Left ventricle myocardium superior (tissue), 1 donor: ENCODE measurements at places on chromosomes 2 and 18.
A peak's percentile ranks its signal among the peaks of the same experiment; 100 is the strongest.

DNA sequence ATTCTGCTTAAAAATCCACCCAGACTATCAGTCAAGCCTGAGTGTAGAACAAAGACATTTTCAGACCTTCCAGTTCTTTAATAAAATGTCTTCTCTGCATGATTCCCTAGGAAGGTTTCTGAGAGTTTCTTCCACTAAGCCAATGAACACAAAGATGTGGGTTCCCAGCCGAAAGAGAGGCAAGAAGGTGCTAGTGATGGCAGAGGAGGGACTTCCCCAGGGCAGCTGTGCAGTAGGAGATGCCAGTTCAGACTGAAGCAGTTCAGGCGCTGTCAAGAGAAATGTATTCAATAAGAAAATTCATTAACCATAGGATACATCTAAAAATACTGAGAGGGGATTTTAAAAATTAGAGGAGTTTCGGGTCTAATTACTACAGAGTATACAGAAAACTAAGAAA, 83.3 kb downstream of the RND3 start:
- DNase-seq, result no peak

GRCh38 chr2:168686452-168687191, 115.8 kb upstream of the NOSTRIN start:
- DNase-seq, result no peak

DNA sequence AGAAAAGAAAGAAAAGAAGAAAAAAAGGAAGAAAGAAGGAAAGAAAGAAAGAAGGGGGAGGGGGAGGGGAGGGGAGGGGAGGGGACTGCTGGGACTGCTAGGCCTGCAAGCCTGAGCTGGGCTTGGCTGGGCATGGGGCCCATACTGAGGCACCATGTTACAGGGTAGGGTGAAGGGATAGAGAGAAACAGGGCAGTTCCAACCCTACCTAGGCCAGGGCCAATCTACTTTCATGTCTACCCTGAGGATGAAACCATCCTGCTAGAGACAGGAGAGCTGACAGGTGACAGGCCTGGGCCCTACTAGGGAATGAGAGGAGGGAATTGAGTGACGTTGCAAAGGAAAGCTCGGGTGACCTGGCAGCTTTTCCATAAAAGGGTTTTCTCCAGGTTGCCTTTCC, 41.7 kb downstream of the TEX44 start:
- DNase-seq, result no peak

GRCh38 chr2:8862230-8862629, 24.8 kb upstream of the KIDINS220 start:
- no peak for DNase-seq

DNA sequence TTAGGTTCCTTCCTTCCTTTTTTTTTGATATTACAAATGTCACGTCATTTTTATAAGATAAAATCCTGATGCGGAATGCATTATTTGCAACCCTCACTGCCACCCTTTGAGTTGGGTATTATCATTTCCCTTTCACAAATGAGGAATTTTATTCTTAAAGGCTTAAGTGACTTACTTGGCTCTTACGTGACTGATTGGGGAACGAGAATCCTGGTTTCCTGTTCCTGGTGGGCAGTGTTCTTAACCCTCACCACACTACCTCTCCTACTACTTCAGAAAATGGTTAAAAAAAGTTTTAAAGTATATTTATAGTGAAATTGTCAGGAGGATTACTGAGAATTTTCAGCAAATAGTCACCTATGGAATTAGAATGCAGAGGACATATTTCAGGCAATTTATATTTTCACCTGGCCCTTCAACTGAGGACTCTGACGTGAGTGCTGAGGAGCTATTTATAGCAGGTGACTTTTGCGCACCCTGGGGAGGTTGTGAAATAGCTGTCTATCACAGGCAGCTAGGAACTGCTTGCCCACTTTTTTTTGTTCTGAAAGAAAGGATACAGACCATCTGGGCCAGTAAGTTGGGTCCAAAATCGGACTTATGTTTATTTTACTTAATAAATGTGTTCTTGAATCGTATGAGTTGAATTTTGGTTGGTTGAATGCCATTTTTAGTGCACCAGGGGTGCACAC, 18.7 kb upstream of the RASGRP3 start:
- peak; percentile 62 for DNase-seq

DNA sequence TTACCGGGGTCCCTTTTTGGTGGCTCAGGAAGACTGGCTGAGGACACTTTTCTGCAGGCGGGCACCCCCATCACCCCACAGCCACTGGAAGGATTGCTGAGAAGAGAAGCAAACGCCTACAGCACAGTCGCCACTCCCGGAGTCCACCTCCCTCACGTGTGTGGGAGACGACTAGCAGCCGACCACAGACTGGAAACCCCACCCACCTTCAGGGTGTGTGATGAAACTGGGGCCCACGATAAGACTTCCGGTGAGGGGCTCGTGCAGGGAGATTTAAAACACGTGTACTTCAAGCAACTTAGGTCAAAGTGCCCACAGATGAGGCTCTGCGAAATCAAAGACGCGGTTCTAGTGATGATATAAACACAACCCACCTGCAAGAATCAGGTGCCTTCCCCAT, 26.3 kb downstream of the MBP start:
- no peak for DNase-seq

DNA sequence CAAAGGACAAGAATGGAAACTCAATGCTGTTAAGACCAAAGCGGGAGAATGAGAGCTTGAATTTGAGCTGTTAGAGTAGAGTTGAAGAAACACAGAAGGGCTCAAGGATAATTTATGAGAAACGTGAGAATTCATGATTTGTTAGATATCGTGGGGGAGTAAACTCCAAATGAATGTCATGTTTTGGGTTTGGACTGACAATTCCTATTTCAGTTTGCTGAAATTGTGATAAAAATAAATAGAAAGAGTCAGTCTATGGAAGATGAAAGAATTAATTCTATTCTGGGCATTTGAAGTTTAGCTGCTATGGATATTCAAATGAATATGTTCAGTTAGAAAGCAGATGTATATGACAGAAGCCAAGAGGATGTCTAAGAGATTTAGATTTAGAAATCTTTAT, 723.4 kb upstream of the PIK3C3 start:
- no peak for DNase-seq

DNA sequence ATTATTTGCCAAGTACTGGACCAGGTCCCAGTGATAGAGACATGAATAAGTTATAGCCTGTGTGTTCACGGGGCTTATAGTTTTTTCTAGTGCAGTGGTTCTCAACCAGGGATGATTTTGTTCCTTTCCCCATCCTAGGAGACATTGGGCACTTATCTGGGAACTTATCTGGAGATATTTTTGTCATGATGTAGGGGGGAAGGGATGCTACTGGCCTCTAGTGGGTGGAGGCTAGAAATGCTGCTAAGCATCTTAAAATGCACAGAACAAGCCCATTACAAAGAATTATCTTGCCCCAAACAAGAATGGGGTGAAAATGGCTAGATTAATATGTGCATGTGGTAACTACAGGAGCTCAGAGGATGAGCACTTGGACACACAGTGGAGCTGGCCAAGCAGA, 75.2 kb downstream of the KLHL29 start:
- no peak for DNase-seq

GRCh38 chr2:31122133-31122532, 16.1 kb downstream of the GALNT14 start:
- DNase-seq, result no peak

GRCh38 chr18:3306391-3306790, 44.5 kb downstream of the MYL12B start:
- DNase-seq, result no peak

DNA sequence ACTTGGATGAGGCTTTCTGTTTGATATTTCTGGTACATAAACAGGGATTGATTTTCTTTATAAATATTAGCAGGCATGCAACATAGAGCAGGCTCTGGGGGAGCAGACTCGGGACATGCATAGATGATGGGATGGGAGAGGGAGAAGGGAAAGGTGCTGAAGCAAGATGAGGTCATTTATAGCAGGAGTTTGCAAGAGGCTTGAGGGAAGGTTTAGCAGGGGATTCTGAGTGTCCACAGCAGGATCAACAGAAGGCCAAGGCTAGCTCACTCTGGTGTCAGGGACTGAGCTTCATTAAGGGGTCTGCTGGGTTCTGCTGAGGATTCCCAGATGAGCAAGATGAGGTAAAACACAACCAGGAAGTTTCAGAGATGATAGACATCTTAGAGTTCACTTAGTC, 309.1 kb upstream of the CELF4 start:
- no peak for DNase-seq

DNA sequence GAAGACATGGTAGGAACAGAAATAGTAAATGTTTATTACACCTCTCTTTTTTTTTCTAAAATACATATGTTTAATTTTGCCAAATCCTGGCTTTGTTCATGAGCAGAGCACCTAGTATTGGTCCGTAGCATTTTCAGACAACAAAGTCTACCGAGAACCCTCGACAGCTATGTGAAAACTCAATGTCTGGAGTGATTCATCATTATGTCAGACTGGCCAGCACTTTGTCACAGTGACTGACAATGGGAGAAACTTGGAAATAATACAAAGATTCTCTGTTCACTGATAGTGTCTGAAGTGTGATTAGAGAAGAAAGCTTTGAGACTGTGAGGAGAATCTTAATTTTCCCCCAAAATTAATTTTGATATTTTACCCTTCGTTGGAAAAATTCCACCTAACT, 143.0 kb downstream of the HNMT start:
- no peak for DNase-seq

DNA sequence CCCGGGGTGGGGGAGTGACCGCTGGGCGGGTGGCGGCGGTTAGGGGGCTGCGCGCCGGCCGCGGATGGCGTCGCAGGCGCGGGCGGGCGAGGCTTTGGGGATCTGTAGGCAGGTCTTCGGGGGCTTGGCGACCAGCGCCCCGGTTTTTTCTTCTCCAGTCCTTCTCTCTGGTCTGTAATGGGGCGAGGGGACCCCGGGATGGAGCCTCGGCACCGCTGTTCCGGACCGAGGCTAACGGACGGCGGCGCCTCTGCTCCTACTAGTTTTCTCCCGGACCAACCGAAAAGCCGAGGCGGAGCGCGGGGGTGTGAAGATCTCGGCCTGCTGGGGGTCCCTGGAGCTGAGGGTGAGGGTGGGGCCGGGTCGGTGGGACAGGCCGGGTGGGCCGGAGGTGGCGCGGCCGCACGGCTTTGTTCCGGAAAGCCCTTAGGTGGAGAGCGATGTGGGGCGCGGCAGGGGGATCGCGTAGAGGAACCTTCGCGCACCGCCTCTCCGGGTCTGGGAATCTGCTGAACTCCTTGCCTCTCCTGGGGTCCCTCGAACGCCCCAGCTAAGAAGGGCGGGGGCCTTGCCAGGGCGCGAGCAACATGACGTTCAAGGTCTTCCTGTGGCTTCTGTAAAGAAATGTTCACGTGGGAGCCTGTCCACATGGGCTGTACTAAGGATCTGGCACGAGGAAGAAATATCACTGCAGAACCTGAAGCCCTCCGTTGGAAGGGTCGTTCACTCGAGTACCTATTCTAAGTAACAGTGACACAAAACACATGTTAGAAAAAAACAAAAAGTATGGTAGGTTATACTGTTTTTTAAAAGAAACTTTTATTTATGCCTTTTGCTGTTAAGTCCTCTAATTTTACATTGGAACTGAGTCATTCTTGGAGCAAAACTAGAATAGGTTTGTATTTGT, 861 bp downstream of the SLC39A10 start:
- DNase-seq, result peak; percentile 63

GRCh38 chr2:161238265-161238559, 70.0 kb upstream of the PSMD14 start:
- DNase-seq, result no peak

DNA sequence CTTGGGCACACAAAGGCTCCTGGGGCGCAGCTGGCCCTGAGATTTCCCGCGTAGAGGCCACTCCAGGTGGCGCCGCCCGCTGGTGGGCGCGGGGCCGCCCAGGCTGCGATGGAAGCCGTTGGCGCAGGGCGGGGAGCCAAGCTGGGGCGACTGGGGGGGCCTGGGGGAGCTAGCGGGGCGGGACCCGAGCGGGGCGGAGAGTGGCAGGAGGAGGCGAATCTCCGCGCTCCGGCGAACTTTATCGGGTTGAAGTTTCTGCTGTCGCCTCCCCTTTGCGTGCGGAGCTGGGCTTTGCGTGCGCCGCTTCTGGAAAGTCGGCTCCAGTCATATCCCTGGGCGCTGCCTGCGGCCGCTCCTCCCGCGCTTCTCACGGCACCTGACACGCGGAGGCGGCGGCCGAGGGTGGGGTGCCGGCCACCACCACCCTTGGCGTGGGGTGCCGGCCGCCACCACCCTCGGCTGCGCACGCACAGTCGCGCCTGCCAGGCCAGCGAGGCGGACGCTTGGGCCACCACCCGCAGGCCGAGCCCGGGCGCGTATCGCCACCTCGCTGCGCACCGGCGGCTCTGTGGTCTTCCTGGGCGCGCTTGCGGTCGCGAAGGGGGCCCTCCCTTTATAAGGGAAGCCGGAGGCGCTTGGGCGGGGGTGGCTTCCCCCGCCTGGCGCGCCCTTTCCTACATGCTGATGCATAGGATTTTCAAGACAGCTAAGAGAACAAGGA, 919 bp upstream of the CYP1B1 start:
- peak; percentile 86 for DNase-seq

DNA sequence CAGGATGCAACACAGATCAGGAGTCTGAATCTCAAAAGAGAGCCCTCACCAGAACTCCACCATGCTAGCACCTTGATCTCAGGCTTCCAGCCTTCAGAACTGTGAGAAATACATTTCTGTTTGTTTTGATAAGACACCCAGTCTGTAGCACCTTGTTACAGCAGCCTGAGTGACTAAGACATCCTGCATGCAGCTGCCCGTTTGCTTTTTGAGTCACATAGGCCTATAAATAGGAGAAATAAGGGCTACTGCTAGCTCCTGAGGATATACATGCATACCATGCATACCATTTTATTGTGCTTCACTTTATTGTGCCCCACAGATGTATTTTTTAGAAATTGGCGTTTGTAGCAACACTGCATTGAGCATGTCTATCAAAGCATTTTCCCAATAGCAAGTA, 337.8 kb downstream of the CDH2 start:
- DNase-seq, result no peak

DNA sequence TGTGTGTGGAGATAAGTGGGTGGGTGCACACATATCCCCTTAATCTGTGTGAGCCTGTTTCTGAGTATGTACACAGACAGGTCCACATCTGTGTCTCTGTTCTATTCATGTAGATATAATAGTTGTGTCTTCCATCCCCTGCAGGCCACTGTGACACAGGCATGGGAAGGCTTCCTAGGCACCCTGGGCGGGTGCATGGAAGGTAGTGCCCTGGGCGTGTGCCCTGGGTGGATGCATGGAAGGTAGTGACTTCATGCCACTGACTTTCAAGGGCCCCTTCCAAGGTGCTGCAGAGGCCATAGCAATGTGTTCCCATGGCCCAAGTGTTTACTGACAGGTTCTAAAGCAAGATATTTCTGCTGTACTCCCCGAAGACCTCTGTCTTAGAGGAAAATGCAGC, 462.5 kb upstream of the HS6ST1 start:
- no peak for DNase-seq

GRCh38 chr2:124046332-124046731, 21.2 kb downstream of the CNTNAP5 start:
- no peak for DNase-seq

GRCh38 chr2:63788071-63788470, 53.6 kb upstream of the UGP2 start:
- no peak for DNase-seq

DNA sequence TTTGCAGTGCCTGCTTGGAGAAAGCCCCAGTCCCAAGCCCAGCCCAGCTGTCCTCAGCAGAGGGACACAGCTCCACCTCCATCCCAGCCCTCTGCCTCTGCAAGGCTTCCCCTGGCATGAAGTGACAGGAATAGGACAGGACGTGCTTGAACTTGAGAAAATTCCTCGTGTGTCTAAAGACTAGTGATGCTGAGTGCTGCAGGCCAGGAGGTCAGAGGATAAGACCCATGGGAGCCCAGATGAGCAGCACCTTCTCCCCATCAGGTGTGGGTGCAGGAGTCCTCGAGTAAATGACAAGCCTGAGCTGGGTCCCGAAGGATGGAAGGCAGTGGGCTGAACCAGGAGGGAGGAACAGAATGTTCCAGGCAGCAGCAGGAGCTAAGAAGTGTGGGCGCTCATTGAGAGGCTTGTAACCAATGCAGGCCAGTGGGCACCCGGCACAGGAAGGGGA, 67.8 kb upstream of the UXS1 start:
- DNase-seq, result no peak
